ENCODE measurements at places on chromosomes 7 and 10.

- DNase-seq = no peak
Measured at GRCh38 chr7:1027242-1028043, 16.9 kb upstream of the GPR146 start.

- DNase-seq = no peak
Measured at GRCh38 chr10:114359041-114359952, 45.0 kb downstream of the AFAP1L2 start.

GRCh38 chr10:26310361-26310760 is 93.8 kb downstream of the GAD2 start:
- DNase-seq = no peak

GRCh38 chr7:91383053-91383904 is 119.0 kb downstream of the FZD1 start:
- peak; percentile 68 for DNase-seq

- DNase-seq = no peak
Measured at GRCh38 chr10:132356621-132357195, 24.7 kb downstream of the LRRC27 start.

- no peak for DNase-seq
Measured at GRCh38 chr7:147765301-147765700, 825.3 kb upstream of the C7orf33 start.

DNA sequence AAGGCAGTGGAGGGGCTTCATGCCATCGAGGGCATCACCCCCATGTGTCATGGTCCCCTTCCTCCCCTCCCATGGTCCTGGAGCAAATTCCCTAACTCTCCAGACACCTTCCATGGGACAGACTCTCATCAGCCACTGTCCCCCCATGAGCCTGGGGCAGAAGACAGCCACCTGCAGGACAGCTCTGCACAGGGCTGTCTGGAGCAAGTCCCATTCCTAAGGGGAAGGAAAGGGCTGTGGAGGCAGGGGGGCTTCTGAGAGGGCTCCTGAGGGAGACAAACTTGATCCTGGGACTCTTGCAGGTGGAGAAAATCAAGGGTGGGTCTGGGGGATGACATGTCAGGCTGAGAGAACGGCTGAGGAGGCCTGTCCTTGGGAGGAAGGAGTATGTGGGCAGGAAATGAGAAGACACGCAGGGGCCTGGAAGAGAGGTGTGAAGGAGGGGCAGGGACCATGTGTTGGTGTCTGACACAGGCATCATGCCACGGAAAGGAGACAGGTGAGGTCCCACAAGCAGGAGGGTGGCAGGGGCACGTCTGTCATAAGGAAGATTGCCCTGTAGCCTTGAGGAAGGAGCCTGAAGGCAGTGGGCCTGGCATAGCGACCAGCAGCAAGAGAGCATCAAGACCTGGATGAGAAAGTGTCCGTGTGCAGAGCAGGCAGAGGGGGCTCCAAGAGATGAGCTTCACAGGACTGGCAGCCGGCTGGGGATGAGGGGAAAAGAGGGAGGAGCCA is 14.4 kb upstream of the GDF10 start:
- DNase-seq = no peak

- no peak for DNase-seq
Measured at GRCh38 chr10:4691301-4691700, 134.7 kb upstream of the AKR1E2 start.

DNA sequence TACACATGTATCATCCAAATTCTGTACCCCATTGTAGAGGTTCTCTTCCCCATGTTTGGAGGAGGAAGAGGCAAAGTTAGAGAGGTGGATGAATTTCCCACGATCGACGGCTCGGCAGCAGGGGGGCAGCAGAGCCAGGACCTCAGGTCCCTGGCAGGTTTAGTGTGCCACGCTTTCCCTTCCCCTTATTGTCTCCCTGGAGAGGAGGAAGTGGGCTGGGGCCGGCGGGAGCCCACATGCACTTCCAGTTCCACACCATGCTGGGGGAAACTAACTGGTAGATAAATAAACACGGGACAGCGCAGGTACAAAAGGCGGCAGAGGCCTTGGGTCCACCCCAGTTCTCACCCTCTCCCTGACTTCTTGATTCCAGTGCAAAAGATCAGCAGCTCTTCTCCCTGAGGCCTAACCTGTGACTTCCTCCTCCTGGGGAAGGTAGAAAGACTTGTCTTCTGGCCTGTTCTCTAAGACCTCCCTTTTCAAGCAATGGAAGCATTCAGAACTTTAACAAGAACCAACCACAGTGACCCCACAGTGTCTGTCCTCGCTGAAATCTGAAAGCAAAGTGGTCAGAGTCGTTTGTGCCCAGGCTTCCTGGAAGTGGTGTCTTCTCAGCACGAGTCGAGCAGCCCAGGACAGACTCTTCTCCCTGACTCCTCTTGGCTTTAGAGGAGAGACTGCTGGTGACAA is 30.5 kb upstream of the SRGN start:
- DNase-seq = no peak

GRCh38 chr10:102379383-102379782 is 16.1 kb upstream of the NFKB2 start:
- DNase-seq = no peak

GRCh38 chr7:75842836-75843446 is 29.3 kb upstream of the CCL24 start:
- DNase-seq = peak; percentile 84

DNA sequence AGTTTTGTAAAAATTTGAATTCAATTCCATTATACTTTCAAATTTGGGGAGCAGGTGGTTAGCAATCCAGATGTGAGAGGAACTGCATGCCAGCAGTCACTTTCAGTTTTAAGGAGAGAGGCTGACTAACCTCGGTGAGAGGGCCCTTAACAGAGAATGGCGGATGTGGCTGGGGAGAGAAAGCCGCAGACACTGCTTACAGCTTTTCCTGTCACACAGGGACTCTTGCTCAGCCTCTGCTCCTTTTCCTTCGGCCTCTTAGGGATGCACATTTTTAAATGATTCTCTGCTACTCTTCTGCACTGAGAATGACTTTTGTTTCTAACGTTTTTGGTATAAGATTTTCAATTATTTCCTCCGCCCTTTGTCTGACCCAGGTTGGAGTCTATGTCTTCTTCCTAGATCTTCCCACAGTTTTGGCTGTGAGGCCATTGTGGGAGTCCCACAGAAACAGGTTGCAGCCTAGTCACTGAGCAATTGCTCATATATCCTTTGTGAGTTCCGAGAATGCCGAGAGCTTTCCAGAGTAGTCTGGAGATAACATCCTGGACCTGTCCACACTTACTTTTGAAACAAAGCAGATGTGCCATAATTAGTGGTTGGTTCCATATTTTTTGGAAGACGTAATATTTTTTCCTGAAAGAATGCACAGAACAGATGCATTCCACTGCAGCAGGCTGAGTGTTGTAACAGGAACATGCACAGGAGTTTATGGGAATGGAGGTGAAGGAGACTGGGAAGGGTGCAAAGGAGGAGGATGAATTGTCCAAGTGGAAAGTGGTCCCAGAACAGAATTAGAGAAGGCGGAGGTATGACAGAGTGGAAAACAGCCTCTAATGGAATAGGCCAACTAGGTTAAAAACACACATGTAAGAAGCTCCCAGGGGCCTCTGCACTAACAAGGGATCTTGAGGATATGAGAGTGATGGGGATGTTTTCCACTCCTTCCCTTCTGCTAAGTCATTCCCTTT is 168.0 kb upstream of the ZNF32 start:
- peak; percentile 77 for DNase-seq

DNA sequence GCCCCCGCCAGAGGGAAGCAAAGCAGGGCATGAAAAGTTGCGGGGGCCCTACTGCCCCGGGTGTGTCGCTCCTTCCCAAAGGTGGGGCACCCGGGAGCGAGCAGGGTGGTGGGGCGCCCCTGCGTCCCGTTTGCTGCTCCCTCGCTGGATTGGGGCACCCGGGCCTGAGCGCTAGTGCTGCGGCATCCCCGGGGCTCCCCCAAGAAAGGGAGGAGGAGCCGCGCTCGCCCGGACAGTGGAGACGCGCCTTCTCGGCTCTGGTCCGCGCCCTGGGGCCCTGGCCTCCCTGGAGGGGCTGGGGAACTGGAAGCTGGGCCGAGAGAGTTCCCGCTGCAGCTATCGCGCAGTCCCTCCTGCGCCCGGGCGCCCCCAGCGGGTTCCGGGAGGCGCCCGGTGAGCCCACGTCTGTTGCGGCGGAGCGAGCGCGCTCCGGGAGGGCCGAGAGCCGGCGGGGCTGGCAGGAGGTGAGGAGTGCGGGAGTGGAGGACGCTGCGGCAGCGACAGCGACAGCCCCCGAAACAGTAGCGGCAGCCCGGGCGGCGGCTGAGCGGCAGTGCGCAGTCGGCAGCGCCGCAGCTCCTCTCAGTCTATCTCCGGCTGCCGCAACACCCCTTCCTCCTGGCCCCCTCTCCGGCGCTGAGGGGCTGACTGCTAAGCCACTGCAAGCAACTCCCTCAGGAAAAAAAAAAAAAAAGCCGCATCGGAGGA is 504 bp upstream of the BMPER start:
- no peak for DNase-seq

DNA sequence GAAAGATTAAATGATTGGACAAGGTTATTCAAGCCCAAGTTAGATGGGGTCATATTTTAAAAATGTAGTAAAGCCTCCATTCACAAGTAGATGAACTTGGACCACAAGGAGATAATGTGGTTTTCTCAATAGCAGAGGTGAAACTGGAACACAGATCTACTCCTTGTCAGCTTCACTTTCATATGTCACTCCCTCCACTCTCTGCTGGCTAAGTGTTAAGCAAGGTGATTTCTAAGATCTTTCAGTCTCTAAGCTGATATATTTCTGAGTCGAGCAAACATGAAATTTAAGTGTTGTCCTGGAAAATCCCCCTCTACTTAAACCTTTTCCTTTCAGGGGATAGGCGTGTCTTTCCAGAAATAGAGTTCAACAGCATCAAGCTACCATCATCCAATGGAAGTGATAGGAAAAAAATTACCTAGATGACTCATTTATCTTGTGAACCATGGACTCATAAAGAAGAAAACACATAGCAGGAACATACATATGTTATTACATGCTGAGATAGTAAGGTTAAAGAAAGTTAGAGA is 275.0 kb downstream of the PTEN start:
- no peak for DNase-seq

DNA sequence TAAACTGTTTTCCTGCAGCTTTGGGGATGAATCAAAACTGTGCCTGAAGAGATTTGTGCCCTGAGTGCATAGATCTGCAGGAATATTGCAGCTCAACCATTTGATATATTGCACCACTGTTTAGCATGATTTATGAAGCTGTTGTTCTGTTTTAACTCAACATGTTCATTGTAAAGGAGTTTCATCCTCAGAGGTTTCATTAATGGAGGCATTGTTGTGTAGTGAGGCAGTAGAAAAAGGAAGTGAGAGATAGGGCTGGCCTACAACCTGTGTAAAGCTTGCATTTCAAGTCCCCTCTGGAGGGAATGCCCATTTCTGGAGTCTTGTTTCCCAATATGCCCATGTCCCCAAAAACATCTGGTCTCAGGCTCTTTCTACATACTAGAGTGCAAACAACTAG is 67.5 kb downstream of the DNAJC12 start:
- DNase-seq = no peak

- no peak for DNase-seq
Measured at GRCh38 chr10:84613336-84614021, 285.1 kb downstream of the CCSER2 start.

- DNase-seq = no peak
Measured at GRCh38 chr10:103763374-103764202, 91.8 kb downstream of the SH3PXD2A start.

- no peak for DNase-seq
Measured at GRCh38 chr7:112225006-112225405, 18.5 kb downstream of the ZNF277 start.

DNA sequence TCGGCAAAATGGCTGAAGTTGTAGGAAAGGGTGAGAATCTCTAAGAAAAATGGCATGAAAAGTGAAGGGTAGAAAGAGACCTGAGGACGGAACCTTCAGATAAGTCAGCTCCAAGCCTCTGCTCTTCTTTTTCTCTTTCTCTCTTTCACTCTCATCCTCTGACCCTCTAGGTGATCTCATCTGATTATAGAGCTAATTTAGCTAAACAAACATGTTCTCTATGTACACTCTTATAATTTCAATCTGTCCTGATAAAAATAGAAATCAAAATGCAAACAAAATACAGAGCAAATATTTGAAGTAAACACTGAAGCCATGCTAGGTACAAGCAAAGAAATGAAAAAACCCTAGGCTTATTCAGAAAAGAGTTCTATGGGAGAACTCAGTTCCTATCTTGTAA is 14.4 kb upstream of the CUBN start:
- DNase-seq = no peak

GRCh38 chr10:81081887-81082620 is 544.4 kb downstream of the SH2D4B start:
- no peak for DNase-seq

GRCh38 chr10:129021594-129022304 is 445.3 kb upstream of the MGMT start:
- DNase-seq = no peak
